CMK (cell line): ENCODE measurements at places on chromosomes 5 and 9.

DNA sequence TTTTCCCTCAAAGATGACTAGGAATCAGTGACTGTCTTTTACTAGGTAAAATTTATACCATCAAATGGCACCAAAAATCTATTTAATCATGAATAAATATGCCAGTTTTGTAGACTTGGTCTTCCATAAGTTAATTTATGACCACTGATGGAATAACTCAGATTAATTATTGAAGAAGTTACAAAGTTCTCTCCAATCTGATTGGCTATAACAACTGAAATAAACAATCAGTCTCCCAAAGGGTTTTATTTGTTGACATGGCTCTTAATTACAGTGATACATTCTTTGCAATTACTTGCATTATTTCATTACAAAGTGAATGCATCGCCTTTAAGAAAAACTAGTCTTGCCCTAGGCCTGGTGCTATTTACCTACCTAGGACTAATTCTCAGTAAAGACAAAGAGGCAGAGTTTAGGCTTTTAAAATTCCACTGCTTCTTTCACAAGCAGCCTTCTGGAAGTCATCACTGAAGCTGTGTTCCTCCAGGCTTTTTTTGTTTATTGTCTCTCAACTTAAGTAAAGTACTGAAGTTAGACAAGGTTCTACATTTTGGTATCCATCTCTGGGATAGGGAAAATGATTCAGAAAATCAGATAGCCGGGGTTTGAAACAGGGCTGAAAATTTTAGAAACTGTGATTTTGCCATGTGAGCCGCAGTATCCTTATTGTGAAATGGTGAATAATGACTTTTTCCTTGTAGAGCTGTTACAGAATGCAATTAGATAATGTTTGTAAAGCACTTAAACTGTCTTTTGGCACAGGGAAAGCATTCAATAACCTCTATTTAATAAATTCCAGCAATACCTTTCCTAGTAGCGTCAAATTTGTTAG lies 2.5 kb downstream of the STOM start:
- no peak for DNase-seq

DNA sequence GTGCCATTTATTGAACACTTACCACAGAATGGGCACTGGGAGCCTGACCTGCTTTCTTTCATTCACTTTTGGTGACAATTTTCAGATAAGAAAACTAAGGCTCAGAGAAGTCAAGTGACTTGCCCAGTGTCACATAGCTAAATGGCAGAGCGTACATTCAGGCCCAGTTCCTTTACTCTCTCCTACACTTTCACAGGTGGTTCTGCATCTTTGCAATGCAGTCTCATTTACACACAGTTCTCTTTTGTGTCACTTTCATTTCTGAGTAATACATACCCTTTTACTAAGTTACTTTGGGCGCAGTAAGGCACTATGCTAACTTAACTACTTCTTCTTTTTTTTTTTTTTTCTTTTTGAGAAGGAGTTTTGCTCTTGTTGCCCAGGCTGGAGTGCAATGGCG lies 8.3 kb downstream of the NFIL3 start:
- no peak for DNase-seq

- no peak for DNase-seq
Measured at GRCh38 chr9:136204838-136205706, at the start of gene LHX3. TSS of gene LHX3 (minus strand) at chr9:136205128. CDS start at chr9:136205012, 116 bp downstream.

DNA sequence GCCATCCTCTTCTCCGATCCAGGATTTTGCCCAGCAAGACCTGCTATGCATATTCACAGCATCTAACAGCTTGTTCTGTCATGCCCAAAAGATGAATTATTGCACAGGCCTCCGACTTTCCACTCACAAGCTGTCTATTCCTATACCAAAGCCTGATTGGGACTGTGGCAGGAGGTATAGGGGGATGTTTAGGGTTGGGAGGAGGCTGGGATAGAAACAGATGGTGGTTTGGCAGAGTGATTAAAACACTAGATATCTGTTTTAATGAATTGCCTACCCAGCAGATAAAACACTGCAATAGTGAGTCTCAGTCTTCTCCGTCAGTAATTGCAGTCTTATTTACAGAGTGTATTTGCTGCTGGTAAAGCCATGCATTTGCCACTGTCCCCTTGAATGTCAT lies 215.3 kb downstream of the TLR4 start:
- no peak for DNase-seq

DNA sequence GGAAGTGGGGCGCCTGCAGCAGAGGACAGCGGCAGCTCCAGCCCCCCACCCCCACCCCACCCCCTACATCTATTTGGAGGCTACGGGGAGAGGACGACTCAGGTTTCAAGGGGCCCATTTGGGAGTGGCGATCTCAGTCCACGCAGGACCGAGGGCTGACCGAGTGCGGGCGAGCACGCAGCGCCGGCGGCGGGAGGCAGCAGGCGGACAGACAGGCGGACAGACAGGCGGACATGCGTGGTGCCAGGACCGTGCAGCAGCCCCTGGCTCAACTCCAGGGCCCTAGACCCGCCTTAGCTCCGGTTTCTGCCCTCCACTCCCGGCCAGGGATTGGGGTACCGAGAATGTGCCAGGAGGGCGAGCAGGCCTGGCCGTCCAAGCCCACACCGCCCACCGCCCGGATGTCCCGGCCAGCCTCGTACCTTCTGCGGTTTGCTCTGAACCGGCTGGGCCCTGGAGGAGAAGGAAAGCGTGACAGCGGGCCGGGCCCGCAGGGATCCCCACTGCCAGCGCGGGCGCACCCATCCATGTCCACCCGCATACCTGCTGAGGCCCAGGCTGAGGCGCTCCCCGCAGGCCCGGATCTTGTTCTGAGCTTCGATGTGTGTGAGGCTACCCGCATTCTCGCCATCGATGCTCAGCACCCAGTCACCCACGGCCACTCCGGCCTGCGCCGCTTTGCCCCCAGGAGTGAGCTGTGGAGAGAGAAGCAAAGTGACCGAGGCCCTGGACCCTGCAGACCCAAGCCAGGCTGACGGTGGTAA lies 5.2 kb downstream of the PDLIM7 start:
- no peak for DNase-seq

DNA sequence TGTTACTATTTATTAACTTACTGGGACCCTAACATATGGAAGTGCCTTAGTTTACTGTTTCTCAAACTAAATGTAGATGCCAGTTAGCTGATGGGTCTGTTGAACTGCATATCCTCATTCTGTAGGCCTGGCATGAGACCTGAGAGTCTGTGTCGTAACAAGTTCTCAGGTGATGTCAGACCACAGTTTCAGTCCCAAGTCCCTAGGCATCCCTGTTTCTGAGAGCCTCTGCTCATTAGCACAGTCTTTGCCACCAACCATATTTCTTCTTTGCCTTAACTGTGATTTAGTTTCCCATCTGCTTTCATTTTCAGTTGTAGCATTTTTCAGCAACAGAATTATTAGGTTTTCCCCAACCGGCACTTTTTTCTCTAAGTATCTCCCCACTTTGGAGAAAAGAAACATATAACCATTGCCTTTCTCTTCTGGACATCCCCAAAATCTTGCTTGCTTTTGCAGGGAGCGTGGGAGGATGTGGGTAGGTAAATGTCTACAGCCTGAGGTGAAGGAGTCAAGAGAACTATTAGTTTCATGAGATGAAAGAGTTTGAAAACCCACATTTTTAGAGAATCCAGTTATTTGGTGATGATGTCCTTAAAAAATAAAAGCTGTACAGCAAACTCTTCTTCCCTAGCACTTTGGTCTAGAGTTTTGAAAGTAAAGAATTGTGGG lies 74.6 kb downstream of the NUDT12 start:
- no peak for DNase-seq

GRCh38 chr5:133334796-133335639 lies 277.3 kb downstream of the FSTL4 start:
- no peak for DNase-seq

DNA sequence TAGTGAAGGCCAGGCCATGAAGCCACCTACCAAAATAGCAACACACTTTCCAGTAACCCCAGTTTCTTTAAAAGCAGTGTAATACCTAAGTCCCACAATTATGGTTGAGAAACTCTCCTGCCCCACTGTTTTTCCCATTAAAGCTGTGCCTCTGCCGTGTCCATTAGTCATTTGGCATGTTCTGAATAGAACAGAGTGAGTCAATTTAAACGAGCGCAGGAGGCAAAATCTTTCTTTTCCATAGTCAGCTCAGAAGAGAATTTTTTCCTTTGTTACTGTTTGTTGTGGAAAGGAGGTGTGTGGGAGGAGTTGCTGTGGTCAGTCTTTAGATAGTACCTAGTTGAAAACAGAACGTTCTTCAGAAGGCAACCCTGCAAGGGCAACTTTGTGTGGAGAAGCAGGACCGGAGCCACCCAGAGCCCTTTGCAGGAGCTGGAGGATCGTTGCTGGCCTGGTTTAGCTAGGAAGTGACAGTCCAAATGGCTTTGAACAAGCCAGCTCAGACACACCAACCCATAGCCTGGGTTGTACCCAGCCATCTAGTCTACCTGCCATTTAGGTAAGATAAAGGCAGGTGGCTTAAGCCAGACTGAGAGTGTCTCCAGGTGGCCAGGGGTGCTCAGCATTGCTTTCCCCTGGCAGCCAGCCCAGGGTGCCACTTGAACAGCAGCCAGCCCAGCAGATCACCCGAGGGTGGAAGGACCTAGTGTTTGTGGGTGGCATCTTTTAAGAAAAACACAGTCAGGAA lies 30.4 kb downstream of the GADD45G start:
- no peak for DNase-seq

DNA sequence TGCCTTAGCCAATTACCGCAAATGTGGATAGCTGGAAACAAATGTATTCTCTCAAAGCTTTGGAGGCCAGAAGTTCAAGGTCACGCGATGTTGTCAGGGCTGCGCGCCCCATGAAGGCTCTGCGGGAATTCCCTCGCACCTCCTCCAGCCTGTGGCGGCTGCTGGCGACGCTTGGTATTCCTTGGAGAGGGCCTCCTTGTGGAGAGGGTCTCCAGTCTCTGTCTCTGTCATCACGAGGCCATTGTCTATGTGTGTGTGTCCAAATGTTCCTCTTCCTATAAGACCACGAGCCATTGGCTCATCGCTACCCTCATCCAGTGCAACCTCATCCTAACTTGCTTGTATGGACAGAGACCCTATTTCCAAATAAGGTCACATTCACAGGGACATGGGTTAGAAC lies 97.5 kb downstream of the ANKRD33B start:
- no peak for DNase-seq

- DNase-seq = no peak
Measured at GRCh38 chr5:141533897-141534296, 45.0 kb downstream of the PCDHGC5 start.

GRCh38 chr5:132098621-132099020 lies 25.0 kb downstream of the CSF2 start:
- no peak for DNase-seq

- DNase-seq = no peak
Measured at GRCh38 chr5:61837788-61838187, 468.2 kb upstream of the KIF2A start.

- DNase-seq = no peak
Measured at GRCh38 chr5:73374520-73375190, 73.9 kb downstream of the FOXD1 start.

DNA sequence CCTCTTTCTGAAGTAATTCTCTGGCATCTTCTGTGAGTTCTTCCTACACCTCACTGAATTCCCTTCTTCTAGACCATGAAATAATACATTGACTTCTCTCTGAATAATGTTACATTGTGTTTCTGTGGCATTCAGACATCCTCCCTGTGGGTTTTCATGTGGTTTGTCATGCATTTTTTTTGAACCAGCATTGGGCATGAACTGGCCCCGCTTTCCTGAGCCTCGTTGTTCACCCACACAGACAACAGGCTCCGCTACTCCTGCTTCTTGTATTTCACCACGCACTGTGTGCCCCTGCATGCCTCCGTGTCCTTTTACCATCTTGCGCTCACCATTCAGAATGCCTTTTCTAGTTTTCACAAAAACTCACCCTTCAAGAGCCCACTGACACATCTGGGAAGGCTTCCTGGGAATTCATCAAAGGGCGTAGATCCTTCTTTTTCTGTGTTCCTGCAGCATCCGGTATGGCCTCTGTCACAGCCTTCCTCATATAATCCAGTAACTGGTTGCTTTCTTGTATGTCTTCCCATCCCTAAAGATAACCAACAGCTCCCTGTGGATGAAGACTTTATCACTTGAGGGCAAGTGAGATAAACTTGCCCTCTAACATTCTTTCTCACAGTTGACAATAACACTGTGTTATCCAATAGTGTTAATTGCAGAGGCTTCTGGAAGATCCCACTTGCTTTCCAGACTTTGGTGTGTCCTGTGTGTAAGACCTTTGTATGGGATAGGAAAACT lies 51.5 kb upstream of the ADAMTSL1 start:
- no peak for DNase-seq

DNA sequence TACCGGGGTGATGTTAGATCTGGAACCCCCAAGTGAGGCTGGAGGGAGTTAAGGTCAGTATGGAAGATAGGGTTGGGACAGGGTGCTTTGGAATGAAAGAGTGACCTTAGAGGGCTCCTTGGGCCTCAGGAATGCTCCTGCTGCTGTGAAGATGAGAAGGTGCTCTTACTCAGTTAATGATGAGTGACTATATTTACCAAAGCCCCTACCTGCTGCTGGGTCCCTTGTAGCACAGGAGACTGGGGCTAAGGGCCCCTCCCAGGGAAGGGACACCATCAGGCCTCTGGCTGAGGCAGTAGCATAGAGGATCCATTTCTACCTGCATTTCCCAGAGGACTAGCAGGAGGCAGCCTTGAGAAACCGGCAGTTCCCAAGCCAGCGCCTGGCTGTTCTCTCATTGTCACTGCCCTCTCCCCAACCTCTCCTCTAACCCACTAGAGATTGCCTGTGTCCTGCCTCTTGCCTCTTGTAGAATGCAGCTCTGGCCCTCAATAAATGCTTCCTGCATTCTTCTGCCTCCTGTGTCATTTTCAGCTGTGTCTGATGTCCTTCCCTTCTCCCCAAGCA lies 2.3 kb upstream of the MYOZ3 start:
- DNase-seq = no peak

DNA sequence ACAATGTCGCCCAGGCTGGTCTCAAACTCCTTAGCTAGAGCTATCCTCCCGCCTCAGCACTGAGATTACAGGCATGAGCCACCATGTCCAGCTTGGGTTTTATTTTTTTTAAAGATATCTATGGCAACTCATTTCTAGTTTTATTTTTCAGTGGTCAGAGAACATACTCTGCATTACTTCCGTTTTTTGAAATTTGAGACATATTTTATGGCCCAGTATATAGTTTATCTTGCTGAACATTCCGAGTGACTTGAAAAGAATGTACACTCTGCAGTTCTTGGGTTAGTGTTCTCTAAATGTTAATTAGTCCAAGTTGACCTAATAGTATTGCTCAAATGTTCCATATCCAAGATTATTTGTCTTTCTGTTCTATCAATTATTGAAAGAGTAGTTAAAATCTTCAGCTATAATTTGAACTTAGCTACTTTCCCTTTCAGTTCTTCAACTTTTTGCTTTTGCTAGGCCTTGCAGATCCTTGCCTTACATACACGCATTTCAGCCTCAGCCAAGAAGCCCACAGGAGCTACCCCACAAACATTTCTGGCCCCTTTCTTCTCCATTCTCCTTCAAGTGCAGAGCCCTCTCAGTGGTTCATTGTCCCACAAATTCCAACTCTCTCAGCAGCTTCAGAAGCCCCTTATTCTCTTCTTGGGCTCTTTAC lies 22.3 kb upstream of the SNAPC3 start:
- no peak for DNase-seq

- no peak for DNase-seq
Measured at GRCh38 chr9:121709798-121710197, 58.4 kb downstream of the DAB2IP start.

- no peak for DNase-seq
Measured at GRCh38 chr9:14565352-14566016, 127.7 kb downstream of the ZDHHC21 start.

GRCh38 chr9:21974722-21975409 lies 19.3 kb downstream of the CDKN2A start:
- DNase-seq = no peak
